Stimulated activated CD8-positive, alpha-beta memory T cell treated with anti-CD3 and anti-CD28 coated beads, Interleukin-4, amount 100 ng/mL, for 1 hour (primary cell): ENCODE measurements at places on chromosomes 7 and 10.

- DNase-seq, result peak; percentile 94
These were observed at the start of gene POR for GRCh38 chr7:75914655-75915415. TSS of gene POR (plus strand) at chr7:75915155. CDS start at chr7:75954002, 38,847 bp downstream.

DNA sequence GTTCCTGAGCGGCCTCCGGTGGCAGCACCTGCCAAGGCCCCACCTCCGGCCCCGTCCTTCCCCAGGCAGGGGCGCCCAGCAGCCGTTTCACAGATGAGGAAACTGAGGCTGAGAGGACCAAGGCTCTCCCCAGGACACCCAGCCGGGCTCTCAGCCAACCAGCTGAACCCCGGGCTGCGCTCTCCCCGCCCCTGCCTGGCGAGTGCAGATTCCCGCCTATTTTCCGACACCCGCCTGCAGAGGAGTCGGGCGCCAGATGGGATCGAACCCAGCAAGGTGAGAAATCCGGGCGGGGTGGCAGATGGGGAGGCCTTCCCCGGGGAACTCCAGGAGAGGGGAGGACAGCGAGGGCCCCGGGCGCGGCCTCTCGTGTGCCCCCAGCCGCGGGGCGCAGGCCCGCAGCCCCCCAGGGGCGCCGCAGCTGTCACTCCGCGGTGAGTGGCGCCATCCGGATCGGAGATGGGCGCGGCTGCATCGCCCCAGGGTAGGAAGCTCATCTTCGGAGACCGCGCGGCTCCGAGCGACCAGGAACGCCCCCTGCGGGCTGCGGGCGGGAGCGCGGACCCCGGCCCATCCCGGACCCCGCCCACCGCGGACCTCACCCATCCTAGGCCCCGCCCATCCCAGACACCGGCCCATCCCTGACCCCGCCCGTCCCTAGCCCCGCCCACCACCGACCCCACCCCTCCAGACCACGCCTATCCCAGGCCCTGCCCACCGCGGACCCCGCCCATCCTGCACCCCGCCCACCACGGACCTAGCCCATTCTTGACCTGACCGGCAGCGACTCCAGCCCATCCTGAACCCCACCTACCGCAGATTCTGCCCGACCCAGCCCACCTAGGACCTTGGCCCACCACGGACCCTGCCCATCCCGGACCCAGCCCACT, 90.3 kb downstream of the MICALL2 start:
- DNase-seq, result no peak

DNA sequence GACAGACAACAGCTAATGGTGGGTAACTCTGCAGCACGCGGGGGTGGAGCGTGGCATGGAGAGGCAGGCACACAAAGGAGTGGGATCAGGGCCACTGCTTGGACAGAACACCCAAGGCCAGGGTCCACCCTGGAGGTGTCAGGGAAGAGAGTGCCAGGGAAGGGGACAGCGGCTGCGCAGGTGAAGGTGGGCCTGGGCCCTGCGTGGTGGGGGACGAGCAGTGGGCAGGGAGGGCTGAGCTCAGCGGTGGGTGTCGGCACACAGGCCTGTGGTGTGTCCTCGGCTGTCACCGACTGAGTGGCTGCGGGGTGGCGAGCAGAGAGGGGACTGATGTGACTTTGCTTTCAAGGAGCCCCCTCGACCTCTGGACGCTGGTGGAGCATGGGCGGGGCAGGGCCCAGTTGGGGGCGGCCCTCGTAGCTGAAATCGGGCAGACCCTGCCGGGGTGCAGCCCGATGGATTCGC, 8.4 kb upstream of the SCART1 start:
- no peak for DNase-seq

- no peak for DNase-seq
These were observed 86.5 kb upstream of the HPS1 start for GRCh38 chr10:98533241-98533640.

DNA sequence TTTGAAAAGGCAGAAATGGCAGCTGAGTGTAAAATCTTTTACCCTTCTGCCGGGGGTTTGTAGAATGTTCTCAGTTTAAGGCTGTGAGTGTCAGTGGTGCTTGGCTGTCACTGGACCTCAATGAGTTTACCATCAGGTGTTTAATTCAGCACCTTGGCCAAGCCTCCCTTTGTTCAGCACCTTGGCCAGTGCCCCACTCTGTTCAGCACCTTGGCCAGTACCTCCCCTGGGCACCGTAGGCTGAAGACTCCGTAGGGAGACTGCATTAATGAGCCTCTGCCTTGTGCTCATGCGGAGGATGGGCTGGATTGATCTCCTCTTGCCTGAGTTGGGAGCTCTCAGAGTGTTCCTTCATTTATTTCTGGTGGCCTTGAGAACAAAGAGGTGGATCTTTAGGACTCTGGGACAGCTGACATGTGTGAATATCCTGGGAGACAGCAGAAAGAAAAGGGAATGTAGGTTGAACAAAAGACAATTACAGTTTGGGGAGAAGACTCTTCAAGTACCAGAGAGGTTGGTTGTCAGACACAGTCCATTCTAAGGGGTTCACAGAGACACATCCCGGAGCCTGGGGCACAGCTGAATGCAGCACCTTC, 1.6 kb downstream of the FAM24A start:
- DNase-seq, result peak; percentile 6

- DNase-seq, result no peak
These were observed 59.6 kb downstream of the RELN start for GRCh38 chr7:103929901-103930311.

- no peak for DNase-seq
These were observed 4.0 kb upstream of the HECW1 start for GRCh38 chr7:43108255-43109011.

DNA sequence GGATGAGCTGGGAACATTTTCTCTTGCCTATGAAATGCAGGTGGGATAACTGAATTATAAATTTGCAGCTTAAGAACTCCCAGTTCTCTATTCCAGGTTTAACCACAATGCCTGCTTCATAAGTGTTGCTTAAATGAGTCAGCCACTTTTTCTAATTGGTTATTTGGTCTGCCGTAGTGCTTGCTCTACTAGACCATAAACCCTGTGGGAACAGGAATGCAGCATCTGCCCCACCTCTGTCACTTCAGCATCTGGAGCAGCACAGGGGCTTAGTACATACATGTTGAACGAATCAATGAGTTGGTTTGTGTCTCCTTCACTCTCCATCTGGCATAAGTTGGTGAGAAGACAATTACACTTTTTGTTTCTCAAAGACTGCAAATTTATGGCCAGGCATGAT, 95.2 kb upstream of the PTER start:
- DNase-seq, result no peak
